ENCODE measurements at places on chromosomes 3 and 15.

DNA sequence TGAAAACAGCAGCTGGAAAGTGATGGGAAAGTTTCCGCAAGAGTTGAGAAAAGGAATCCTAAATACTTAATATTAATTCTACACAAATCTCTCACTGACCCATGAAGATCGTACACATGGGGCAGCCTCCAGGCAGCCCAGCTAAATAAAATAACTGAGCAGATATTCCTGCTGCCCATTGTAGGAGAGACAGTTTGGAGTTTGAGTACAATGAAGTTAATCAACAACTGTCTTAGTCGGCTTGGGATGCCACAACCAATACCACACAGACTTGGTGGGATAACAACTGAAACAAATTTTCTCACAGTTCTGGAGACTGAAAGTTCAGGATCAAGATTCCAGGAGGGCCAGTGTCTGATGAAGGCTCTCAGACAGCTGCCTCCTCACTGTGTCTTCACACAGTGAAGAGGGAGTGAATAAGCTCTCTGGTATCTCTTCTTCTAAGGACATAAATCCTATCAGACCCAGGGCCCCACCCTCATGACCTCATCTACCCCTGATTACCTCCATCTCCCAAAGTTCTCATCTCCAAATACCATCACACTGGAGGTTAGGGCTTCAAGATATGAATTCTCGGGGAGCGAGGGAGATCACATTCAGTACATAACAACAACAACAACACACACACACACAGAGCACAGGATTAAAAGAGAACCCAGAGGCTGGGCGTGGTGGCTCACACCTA, 9.7 kb downstream of the TRPM7 start:
- DNase-seq: no peak

DNA sequence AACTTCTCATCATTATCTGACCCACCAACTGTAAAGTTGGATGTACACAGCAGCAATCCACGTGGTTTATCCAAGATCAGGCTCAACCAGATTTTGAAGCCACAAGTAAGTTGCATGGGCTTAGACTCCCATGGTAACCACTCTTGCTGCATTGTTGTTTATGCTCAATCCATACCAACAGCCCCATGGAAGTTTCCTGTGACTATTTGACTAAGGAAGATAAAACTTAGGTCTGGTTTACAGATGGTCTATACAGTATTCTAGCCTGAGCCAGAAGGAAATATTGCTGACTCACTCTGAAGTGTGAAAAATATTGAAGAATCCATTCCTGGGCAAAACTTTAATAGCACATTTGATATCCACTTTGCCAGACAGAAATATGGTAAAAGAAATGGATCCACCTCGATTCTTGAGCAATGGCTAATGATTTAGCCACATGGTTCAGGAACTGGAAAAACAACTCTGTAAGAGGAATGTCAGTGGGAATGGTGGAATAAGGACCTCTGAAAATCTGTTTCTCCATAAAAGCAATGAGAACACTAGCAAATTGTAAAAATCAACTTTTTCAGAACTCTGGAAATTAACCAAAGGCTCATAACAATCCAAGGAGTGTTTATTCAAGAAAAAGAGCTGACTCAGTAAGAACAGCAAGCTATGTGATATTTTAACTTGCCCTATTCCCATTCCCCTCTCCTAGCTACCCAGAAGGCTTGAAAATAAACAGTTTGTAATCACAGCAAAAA, 162.9 kb upstream of the STT3B start:
- DNase-seq: no peak

DNA sequence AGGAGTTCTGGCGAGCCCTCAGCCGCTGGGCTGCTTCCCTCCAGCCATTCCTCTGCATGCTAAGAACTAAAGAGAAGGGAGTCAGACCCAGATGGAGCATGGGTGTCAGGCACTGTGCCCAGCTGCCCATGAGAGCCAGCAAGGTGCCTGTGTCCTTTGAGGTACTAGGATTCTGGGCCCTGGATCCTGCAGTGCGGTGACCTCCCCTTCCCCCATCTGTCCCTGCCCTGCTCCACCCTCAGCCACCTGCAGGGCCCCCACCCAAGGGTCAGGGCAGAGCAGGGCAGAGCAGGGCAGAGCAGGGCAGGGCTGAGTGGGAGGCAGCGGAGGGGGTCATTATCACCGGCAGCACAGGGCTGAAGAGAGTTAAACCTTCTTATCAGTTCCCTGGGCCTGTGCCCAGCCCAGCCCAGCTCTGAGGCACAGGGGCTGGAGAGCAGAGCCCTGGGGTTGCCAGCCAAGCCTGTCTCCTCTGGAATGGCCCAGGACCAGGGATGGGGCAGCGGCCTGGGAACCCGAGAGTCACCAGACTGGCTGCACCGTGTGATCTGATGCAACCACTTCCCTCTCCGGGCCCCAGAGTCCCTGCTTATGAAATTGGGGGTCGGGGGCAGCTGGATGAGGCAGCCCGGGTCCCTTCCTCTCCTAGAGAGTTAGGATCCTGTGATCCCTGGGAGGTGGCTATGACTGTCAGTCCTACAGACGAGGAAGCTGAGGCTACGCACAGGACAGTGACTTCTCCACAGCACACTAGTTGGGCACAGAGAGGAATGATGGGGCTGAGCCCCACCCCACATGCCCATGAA, 17.3 kb downstream of the ZDHHC19 start:
- no peak for DNase-seq

GRCh38 chr3:69547461-69547880, 161.6 kb upstream of the FRMD4B start:
- DNase-seq: no peak

GRCh38 chr3:122246199-122246598, 62.7 kb downstream of the CASR start:
- no peak for DNase-seq

GRCh38 chr15:79248183-79248582, 34.3 kb upstream of the ANKRD34C start:
- DNase-seq: no peak

GRCh38 chr3:60752809-60753208, 498.4 kb downstream of the FHIT start:
- DNase-seq: no peak

GRCh38 chr3:16448639-16449070, 64.8 kb downstream of the RFTN1 start:
- no peak for DNase-seq

- peak; percentile 5 for DNase-seq
Observed at GRCh38 chr15:38853608-38854007, 289.0 kb upstream of the RASGRP1 start.

- no peak for DNase-seq
Observed at GRCh38 chr15:78938658-78939488, 6.0 kb downstream of the CTSH start.

- no peak for DNase-seq
Observed at GRCh38 chr3:141725036-141725435, 13.1 kb upstream of the RNF7 start.

DNA sequence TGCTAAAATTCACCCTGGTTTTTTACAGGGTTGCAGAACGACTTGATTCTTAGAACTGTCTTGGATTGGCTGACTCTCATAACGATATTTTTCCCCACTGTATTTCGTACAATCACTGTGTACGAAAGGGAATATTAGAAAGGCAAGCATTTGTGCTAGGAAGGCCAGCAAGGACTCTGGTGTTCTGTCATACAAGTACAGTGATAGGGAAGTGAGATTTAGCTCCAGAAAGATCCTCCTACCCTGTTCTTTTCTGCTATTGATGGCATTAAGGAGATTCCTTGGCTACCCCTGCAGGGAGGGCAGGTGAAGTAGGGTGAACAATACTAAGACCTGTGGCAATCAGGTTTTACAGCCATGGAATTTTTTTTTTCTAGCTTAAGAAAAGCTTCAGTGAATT, 53.8 kb upstream of the SCAANT1 start:
- no peak for DNase-seq

Data from stimulated activated CD8-positive, alpha-beta memory T cell treated with anti-CD3 and anti-CD28 coated beads, Interleukin-2, amount 100 ng/mL, for 48 hours (primary cell).